ENCODE measurements at places on chromosomes 4 and X.

DNA sequence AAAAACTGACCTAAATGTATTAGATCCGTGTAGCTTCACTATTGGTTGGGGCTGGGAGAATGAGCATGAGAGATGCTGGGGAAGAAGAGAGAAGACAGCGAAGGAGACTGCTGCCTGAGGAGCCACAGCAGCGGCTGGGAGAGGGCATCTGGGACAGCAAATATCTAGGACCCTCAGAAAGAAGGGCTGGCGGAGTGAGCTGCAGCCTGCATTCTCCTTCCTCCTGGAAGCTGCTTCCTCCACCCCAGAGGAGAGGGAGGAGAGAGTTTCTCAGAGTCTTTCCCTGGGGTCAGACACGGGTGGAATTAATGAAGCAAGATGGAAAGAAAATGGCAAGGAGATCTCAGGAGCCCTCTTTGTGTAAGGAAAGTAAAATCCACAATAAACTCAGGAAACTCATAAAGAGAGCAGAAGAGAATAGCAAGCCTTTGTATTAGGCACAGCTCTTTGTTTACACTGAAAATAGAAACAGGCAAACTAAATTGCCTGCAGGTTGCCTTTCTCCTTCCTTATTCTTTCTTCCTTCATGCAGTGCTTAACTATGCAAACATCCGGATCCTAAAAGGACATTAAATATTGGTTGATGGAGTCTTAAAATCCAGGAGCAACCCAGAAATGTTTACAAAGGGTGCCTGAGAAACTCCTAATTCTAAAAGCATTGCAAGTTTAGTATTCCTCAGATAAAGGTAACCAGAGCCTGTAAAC is 130.3 kb upstream of the GALNT7 start:
- DNase-seq: no peak

- no peak for DNase-seq
Measured at GRCh38 chr4:112170451-112170993, 25.3 kb downstream of the FAM241A start.

DNA sequence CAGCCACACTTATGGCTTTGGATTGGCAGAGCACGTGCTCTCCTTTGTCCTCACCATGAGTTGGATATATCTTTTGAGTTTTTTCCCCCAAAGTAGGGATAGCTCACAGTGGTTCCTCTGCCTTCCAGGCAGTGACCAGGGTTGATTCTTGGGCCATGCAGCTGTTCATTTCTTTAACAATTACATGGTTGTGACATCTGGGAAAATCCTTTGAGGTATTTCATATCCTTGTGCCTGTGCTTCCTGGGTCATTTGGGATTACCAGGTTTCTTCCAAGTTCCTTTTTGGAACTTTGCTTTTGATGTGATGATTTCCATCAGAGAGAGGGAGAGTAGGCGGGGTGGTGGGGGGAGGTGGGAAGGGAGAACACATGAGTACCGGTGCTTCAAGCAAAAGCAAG is 15.6 kb downstream of the BCORL1 start:
- no peak for DNase-seq

DNA sequence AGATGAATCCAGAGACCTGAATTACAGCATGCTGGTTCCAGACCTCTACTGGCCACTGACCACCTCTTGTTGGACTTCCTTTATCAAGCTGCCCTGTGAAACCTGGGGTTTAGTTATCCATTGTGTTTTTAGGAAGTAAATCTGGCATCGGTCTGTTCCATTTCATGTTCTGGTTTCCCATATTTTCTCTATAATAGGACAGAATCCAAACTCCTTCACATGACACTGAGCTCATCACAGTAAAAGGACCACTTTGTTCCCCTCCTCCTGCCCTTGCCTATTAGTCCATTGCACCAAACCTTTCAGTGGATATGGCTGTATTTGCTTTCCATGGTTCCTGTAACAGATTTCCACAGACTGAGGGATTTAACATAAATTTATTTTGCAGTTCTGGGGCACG is 4.0 kb downstream of the MFAP3L start:
- no peak for DNase-seq

DNA sequence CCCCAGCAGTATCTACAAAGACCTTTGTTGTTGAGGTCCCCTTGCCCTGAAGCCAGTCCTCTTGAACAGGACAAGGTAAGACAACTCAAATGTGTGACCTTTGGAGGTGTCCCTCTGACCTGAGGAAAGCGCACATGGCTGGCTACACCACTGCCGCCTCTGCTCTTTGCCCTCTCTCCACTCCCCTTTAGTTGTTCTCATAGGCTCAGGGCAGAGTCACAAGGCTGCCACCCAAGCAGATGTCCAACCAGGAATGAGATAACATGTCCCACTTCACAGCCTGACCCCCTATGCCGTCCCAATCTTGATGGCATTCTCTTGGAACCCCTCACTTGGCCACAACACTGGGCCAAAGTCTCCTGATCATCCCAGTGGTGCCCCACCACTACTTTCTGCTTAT is 46.3 kb downstream of the APLN start:
- DNase-seq: no peak

DNA sequence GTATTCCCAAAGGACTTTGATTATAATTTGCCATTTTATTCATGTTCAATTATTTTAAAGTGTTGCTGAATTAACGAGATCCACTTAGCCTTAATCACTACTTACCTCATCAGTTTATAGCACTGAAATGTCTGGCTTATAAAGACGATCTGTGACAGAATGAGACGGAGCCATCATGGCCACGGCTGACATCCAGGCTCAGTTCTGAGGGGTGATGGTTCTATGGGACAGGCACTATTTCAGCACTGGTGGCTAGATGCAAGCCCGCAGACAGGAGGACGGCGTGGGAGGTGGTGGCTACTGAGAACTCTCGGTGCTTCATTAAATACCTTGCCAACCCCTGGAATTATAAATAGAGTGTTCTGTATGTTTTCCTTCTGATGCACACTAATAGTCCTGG is 1084.2 kb upstream of the TENM3 start:
- no peak for DNase-seq

DNA sequence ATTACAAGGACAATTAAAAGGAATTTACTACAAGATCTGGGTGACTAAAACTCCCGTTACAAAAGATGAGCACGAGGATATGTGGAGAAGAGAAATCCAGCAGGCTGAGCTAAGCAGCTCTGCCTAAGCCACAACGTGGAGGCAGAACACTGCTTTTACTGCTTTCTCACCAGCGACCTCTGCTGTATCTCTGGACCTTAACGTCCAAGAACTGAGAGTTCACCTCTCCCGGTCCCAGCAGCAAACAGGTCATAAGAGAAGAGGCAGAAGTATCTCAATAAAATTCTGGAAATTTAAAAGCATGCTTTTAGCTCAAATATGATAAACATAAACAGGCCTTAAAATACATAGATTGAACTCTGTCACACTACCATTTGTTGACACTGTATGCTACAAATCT is 81.0 kb downstream of the ADGRA3 start:
- DNase-seq: no peak

GRCh38 chr4:99759988-99760387 is 56.6 kb upstream of the DAPP1 start:
- DNase-seq: no peak

DNA sequence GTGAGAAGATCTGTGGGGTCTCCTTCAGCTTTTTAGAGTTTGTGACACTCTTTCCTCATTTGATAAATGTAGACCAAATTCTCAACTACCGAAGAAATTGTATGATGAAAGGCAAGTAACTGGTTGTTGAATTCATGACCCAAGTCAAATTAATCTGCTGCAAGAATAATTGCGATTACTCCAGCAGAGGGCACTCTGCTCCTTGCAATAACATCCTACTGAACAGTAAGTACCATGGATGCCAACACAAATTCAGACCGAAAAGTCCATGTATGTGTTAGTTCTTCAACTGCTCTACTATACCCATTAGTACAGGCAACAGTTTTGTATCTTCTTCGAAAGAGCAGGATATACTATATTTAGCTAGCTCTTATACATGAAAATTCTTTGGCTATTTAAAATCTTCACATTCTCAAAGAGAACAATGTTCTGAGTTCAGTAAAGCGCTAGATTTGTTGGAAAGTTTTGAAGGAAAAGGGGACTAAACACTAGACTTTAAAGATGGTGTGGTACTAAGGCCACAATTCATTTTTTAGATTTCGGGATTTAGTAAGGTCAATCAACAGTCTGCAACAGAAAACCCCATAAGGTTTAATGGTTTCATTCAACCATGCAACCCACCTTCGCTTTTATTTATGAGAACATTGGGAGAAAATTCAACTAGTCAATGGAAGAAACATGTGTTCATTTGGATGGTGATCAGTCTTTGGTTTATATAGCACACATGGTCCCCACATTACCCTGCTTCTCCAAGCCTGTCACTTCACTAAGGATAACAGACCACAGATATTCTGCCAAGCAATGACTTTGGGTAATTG is 105.4 kb upstream of the TBC1D9 start:
- DNase-seq: peak; percentile 42

- no peak for DNase-seq
Measured at GRCh38 chr4:16779028-16779675, 119.3 kb downstream of the LDB2 start.

- no peak for DNase-seq
Measured at GRCh38 chr4:106607558-106607957, 239.0 kb upstream of the GIMD1 start.

- DNase-seq: peak; percentile 18
Measured at GRCh38 chrX:34300871-34301270, 168.8 kb upstream of the FAM47A start.

DNA sequence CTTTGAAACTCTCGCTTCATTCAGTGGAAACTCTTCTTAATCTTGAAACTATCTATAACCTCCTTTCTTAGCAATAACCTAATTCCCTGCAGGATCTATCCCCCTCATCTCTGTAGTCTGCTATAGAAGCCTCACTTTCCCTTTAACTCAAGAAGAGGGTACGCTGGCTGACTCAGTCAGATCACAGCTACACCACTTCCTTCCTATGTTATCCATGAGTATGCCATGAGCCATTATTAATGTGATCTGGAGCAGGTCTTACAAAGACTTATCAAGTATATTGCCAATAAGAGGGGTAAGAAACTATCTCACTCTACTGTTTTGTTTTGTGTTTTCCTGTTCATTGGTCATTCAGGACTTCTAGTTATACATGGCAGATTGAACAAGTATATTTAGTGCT is 165.3 kb downstream of the PJA1 start:
- DNase-seq: no peak

GRCh38 chrX:16484338-16484737 is 165.6 kb upstream of the S100G start:
- no peak for DNase-seq

DNA sequence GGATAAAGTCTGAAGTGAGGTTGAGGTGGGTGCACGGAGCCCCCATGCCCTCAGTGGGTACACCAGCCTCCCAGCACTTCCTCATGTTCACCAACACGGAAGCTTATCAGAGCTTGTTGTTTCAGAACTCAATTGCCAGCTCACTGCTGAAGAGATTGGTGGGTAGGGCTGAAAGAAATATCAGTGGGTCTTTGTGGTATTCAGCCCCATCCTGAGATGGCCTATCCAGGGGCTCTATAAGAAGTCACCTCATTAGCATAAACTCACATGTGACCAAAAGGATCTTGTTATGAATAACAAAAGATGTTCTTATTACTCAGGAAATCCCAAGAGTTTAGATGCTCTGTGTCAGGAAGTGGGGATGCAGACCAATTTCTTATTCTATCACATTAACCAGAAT is 177.3 kb downstream of the ARHGAP10 start:
- no peak for DNase-seq

- no peak for DNase-seq
Measured at GRCh38 chr4:3687538-3687937, 78.6 kb upstream of the ADRA2C start.

- DNase-seq: no peak
Measured at GRCh38 chr4:90580326-90580725, 453.1 kb downstream of the CCSER1 start.

- DNase-seq: no peak
Measured at GRCh38 chr4:164512124-164512523, 241.8 kb upstream of the SMIM31 start.

GRCh38 chr4:110137829-110138228 is 60.6 kb downstream of the ELOVL6 start:
- DNase-seq: no peak

GRCh38 chrX:53294024-53294648 is 12.8 kb upstream of the IQSEC2 start:
- DNase-seq: no peak

- DNase-seq: no peak
Measured at GRCh38 chr4:53764761-53765490, 173.6 kb upstream of the LNX1 start.

GRCh38 chr4:26226629-26227376 is 94.0 kb upstream of the RBPJ start:
- DNase-seq: no peak

DNA sequence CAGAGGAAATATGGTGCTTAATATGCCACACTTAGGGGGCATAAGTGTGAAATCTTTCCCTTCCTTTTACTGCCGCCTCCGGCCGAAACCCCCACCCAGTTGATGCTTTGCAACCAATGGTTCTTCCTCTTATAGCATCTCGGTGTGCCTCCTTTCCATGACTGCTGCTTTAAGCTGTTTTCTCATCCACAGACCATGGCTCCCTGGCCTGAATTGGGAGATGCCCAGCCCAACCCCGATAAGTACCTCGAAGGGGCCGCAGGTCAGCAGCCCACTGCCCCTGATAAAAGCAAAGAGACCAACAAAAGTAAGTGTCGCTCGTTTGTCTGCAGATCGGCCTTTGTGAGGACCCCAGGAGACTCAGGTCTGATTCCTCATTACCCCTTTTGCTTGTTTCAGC is 6.7 kb downstream of the SLC34A2 start:
- DNase-seq: no peak

GRCh38 chrX:43615660-43616059 is 40.4 kb upstream of the MAOA start:
- DNase-seq: no peak

DNA sequence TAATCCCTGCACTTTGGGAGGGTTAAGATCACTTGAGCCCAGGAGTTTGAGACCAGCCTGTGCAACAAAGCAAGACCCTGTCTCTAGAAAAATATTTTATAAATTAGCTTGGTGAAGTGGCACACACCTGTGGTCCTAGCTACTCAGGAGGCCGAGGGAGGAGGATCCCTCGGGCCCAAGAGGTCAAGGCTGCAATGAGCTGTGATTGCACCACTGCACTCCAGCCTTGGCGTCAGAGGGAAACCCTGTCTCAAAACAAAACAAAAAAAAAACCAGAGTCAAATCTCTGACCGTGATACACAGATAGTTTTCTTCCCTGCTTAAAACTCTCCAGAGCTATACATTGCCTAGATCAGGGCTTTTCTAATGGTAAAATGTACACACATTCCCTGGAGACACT is 53.5 kb downstream of the CHST7 start:
- DNase-seq: no peak

GRCh38 chr4:153023692-153024394 is 87.7 kb downstream of the FHDC1 start:
- no peak for DNase-seq

GRCh38 chrX:30948626-30949025 is 59.6 kb upstream of the TAB3 start:
- DNase-seq: no peak
